Activated CD4-positive, CD25-positive, alpha-beta regulatory T cell treated with anti-CD3 and anti-CD28 coated beads, Interleukin-2, amount 50 U/mL, for 16 hours (primary cell): ENCODE measurements at places on chromosomes 5 and 9.

GRCh38 chr9:81537964-81538363 lies 151.4 kb downstream of the TLE1 start:
- DNase-seq = no peak

DNA sequence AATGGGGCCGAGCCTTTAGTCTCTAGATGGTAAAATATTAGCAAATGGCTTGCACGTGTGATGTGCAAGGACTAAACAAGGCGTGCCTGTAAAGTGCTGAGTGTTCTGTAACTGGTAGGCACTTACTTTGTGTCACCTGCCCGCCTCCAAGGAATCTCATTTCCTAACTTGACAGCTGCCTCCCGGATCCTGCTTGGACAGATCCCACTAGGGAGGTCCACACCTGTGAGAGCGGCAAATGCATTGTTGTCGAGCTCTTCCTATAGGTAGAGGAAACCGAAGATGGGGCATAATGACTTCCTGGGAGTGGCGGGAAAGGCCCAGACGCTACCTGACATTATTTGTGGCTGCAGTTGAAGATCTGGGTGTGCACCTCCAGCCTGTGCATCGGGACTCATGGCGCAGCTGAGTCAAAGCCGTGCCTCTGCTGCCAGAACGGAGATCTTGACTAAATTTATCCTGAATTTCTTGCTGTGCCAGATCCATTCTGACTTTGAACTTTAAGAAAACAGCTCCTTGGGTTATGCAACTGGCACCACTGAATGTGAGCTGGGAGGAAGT lies 79.8 kb downstream of the TENT4A start:
- no peak for DNase-seq

- no peak for DNase-seq
Observed at GRCh38 chr5:137199201-137199600, 299.9 kb downstream of the SPOCK1 start.

DNA sequence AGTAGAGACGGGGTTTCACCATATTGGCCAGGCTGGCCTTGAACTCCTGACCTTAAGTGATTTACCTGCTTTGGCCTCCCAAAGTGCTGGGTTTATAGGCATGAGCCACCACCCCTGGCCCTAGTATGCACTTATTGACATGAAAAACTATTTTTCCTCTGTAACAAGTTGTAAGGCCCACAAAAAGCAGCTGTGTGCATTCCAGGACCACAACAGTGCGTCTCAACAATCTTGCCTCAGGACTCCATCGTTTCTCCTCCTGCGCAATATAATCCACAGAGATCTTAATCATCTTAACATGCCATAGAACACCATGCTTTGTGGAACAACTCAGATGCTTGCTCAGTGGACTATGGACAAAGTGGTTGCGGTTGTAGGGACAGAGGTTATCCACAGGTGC lies 10.2 kb downstream of the OR2V1 start:
- DNase-seq = no peak

DNA sequence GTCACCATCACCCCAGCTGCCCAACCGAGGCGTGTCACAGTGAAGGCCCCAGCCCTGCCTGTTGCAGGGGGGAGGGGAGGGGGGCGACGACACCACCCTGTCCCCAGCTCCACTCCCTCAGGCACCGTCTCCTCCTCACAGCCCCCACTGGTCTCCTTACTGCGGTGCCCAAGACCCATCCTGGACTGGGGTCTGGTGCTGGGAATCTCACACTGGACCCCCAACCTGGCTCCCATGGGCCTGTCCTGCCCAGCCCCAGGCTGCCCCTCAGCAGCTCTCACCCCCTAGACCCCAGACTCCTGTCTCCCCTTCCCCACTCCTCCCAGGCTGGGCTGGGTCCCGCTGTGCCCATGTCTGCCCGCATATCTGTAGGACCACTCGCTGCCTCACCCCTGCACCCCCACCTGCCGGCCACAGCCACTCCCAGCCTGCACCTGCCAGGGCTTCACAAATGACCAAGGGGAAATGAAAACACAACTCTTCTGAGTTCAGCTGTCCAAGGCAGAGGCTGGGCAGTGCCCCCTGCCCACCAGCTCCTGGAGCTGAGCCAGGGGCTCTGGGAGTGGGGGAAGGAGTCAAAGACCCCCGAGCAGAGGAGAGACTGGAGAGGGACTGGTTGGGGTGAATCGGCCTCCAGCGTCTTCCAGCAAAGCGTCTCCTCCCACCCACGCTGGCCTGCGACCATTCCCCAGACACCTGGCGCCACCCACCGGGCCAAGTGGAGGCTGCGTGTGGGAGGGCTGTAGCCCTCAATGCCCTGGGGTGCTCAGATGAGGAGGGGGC lies 32.6 kb upstream of the EGFL7 start:
- DNase-seq = no peak

- no peak for DNase-seq
Observed at GRCh38 chr9:85142968-85143367, 473.4 kb downstream of the NTRK2 start.

- no peak for DNase-seq
Observed at GRCh38 chr9:87276327-87276841, 221.3 kb upstream of the DAPK1 start.

DNA sequence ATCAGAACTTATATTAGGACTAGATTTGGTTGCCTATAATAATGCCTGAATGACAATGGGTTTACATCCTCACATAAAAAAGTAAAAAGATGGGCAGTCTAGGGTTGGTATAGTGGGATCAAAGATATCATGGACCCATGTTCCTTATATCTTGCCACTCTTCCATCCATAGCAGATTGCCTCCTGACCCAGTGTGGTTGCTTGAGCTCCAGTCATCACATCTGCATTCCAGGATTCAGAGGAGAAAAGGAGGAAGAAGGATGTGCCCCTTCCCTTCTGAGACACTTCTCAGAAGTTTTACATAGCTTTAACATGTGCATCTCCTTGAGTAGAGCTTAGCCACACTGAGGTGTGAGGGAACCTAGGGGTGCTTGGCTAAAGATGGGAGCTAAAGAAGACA lies 22.9 kb downstream of the RALGPS1 start:
- DNase-seq = no peak

DNA sequence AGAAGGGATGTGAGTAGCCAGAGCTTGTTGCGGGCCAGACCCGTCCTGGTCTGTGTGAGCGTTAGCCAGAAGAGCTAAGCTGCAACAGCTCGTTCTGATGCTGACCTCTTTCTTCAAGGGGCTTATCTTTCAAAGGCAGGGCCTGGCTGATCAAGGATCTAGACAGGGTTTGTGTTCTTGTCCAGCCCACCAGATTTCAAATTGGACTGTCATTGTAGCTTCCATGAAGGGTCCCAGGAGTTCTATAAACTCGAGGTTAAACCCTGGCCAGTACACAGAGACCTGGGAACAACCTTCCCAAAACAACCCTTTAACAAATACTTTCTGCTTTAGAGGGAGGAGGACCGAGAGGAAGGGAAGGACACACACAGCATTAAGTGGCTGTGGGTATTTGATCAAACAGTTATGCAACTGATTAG lies 153.0 kb upstream of the TUT7 start:
- DNase-seq = no peak

DNA sequence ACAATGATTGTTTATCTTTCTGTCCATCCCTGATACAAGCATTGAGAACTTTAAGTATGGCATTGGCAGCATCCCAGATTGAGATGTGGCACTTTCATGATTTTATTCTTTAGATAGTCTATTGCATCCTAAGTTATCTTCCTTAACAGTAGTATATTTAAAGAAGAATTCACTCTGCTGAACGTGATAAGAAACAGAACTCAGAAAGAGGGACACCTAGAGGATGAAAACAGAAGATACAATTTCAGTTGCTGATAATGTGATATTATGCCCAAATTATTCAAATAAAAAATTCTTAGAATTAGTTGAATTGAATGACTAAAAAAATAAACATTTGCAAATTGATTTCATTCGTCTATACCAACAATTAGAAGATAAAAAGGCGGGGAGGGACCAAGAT lies 218.1 kb upstream of the DMRTA1 start:
- DNase-seq = no peak

DNA sequence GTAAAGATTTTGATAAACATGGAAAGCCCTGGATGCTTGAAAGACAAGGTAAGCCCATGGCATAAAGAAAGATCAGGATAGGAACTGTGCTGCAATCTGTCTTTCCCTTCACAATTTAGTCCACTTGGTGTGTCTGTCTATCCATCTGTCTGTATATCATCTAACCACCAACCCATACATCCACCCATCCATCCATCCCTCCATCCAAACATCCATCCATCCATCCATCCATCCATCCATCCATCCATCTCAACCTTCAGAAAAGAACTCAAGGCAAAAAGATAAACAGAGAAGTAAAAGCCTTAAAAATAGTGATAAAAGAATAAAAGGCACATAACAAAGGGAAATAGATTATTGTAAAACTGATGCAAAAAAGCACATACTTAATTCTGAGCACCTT lies 15.1 kb upstream of the TRIO start:
- DNase-seq = no peak

GRCh38 chr5:6491196-6491918 lies 42.7 kb downstream of the UBE2QL1 start:
- no peak for DNase-seq

DNA sequence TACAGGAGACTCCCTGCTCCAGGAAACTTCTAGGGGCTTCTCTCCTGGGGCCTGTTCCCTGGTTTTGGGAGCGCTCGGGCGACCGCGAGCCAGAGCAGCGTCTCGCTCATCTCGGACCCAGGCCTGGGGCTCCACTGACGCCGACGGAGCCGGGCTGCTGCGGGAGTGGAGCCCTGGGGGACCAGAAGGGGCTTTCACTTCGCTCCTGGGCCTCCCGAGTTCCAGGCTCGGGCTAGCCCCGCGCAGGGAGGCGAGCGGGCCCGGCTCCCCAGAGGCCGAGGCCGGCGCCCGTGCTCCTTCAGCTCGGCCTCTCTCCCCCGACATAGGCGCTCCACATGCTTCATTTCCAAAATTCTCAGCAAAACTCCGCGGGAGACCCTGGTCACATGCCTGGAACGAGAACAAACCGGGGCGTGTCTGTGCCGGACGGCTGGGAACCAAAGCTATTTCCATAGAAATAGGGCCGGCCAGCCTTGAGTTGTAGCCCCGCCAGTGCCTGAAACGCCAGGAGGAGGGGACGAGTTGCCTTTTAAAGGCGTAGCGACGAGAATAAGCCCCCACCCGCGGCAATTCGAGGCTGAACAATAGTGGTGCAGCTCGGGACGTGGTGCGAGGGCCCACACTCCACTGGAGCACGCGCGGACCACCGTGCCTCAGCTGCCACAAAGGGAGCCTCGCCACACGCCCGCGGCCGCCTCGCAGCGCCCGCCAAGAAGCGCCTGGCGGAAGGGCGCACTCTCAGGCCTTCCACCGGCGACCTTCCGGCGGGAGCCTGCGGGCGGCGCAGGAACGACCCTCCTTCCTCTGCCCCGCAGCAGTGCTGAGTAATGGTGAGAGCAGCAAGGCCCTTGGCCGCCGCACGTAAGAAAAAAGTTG lies 1.1 kb upstream of the G3BP1 start:
- DNase-seq = no peak

- no peak for DNase-seq
Observed at GRCh38 chr9:86655147-86655546, 292.2 kb downstream of the GAS1 start.

GRCh38 chr5:159038907-159039306 lies 60.8 kb downstream of the EBF1 start:
- DNase-seq = no peak

- no peak for DNase-seq
Observed at GRCh38 chr9:137452006-137452760, 7.0 kb downstream of the NSMF start.

DNA sequence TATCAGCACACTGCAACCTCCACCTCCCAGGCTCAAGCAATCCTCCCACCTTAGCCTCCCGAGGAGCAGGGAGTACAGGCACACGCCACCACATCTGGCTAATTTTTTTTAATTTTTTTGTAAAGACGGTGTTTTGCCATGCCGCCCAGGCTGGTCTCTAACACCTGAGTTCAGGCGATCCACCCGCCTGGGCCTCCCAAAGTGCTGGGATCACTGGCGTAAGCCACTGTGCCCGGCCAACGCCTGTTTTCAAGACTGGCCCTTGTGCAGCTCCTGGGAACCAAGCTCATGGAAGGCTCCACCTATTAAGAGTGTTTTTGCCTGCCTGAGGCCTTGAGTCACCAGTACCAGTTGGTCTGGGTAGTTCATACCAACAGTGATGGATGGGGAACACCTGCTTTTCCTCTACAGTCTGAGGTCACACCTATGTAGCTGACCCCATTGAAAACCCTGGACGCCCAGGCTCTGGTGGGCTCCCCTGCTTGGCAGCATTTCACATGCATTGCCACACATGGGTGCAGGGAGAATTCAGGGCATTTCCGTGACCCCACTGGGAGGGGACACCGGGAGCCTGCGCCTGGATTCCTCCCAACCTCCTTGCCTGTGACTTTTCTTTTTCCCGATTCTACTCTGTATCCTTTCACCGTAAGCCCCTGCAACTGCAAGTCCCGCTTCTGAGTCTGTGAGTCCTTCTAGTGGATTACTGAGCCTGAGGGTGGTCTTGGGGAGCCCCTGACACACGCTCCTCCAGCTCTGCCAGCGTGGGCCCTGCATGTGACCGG lies 63.5 kb downstream of the ZNF354C start:
- DNase-seq = no peak

GRCh38 chr5:149581192-149581861 lies at the start of gene ARHGEF37:
Gene ARHGEF37, plus strand, starts transcription at chr5:149581498. Its CDS starts 16,272 bp downstream, at chr5:149597770.
- DNase-seq = no peak

- no peak for DNase-seq
Observed at GRCh38 chr5:54094706-54095105, 215.7 kb downstream of the ARL15 start.

DNA sequence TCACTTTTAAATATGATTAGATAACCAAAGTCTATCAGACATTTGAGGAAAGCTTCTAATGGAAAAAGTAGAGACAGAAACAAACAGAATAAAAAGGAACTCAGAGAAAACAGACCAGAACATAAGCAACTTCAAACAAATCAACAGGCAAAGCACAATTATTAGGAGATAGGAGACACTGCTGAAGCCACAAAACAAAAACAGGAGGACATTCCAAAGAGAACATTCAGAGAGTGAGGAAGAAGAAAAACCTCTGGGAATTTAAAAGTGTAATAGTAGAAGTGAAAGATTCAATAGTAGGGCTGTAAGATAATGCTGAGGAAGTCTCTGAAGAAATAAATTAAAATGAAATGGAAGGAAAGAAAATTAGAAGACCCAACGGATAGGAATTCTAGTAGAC lies 83.2 kb upstream of the TBCA start:
- DNase-seq = no peak

DNA sequence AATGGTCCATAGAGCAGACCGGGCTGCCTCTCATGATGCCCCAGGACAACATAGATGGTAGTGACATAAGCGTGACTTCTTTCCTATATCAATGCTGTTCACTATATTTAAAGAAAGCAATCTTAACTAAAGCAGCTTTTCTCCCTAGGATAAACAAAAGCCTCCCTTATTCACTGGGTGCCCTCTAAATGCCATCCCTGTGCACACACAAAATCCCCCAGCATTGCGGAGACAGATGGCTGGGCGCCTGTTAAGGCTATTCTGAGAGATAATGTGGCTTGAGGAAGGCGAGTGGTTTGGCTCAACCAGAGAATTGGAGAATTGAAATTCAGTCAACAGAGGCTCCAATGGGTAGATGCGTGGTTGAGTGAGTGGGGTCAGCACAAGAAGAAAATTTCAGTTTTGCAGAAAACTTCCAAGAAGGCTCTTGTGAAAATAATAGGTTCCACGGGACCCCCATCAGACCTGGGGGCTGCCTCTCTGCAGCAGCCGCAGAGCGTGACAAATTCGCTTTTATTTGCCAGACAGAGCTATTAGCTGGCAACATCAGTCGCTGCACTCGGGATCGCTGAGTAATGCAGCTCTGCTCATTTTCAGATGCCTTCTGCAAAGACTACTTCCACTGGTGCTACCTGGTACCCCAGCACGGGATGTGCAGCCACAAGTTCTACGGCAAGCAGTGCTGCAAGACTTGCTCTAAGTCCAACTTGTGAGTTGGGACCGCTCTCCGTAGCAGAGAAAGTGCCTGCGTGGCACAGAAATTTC lies 103.9 kb upstream of the ICE1 start:
- DNase-seq = no peak
